Activated CD8-positive, alpha-beta T cell treated with anti-CD3 and anti-CD28 coated beads, Interleukin-2, amount 10 ng/mL, durations not matched to agents 7 days and 5 days (primary cell): ENCODE measurements at places on chromosomes 2 and 18.

DNA sequence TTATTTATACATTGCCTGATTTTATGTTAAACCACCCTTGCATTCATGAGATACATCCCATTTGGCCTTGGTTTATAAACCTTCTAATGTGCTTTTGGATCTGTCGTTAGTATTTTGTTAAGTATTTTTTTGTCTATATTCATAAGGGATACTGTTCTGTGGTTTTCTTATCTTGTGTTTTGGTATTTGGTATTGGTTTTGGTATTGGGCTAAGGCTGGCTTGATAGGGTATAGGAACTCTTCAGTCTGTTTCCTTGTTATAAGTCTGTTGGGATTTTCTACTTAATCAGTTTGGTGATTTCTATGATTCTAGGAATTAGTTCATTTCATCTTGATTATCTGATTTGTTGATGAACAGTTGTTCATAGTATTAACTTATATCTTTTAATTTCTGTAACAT lies 49.2 kb downstream of the RELCH start:
- H3K4me1 ChIP-seq: peaks cover 2% of the 10 kb centered on the region
- no peak for DNase-seq
- H3K27me3 ChIP-seq: no peaks in the 10 kb centered on the region
- H3K4me3 ChIP-seq: no peak overlapping the region

- no peak for DNase-seq
- no peak overlapping the region for H3K4me3 ChIP-seq
- no peaks in the 10 kb centered on the region for H3K27me3 ChIP-seq
- H3K36me3 ChIP-seq: peaks cover 2% of the 10 kb centered on the region
- H3K4me1 ChIP-seq: peaks cover 78% of the 10 kb centered on the region
Observed at GRCh38 chr2:227462462-227462951, 9.4 kb upstream of the AGFG1 start.

DNA sequence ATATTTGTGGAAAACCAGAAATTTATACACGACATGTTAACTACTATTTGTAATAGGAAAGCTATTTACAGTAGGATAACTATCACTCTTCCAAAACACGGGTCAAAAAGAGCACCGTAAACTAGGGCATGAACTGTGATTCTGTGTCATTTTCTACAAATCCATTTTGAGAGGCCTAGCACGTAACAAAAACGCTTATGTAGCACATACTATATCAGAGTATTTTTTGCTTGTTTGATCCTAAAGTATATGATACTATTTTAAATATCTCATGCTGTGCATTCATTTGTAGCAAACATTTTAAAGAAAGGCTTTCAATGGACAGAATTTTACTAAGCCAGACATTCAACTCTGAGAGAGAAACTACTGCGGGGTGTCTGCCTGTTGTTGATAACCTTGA lies 45.1 kb downstream of the WDFY1 start:
- no peak overlapping the region for H3K4me3 ChIP-seq
- H3K36me3 ChIP-seq: peaks cover 52% of the 10 kb centered on the region
- no peaks in the 10 kb centered on the region for H3K27me3 ChIP-seq
- no peak overlapping the region for H3K27ac ChIP-seq

DNA sequence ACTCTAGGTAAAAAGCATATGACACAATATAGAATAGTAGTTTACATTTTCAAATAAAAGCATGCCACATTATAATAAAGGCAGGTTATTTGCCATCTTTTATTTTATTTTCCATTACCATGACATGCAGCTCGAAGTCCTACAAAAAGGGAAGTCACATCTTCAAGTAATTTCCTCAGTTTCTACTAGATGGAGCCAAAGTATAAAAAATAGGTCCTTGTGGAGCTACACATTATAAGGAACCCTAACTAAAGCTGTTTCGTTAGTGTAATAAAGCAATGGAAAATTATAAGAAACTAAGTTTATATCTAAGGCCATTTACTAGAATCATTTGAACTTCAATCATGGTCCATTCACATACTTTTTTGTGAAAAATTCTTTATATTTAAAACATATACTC lies 674.5 kb downstream of the KCNJ3 start:
- H3K4me1 ChIP-seq: no peaks in the 10 kb centered on the region
- no peak overlapping the region for H3K27ac ChIP-seq
- no peaks in the 10 kb centered on the region for H3K36me3 ChIP-seq
- no peak for DNase-seq
- no peak overlapping the region for H3K4me3 ChIP-seq
- H3K27me3 ChIP-seq: no peaks in the 10 kb centered on the region

GRCh38 chr2:127115471-127116199 lies 8.7 kb upstream of the BIN1 start:
- no peak for DNase-seq
- no peak overlapping the region for H3K4me3 ChIP-seq
- peaks cover 29% of the 10 kb centered on the region for H3K27me3 ChIP-seq
- H3K27ac ChIP-seq: no peak overlapping the region
